ENCODE measurements at places on chromosomes 1 and 21. TPM values are rescaled to one million over a fixed set of nuclear protein-coding genes. Genes with fewer than 3 reads are reported as not detected.

- DNase-seq = no peak
Measured at GRCh38 chr1:167431261-167431908, 86.9 kb downstream of the CD247 start.

The ANKRD35 gene
- 1.6 TPM for total RNA-seq

DNA sequence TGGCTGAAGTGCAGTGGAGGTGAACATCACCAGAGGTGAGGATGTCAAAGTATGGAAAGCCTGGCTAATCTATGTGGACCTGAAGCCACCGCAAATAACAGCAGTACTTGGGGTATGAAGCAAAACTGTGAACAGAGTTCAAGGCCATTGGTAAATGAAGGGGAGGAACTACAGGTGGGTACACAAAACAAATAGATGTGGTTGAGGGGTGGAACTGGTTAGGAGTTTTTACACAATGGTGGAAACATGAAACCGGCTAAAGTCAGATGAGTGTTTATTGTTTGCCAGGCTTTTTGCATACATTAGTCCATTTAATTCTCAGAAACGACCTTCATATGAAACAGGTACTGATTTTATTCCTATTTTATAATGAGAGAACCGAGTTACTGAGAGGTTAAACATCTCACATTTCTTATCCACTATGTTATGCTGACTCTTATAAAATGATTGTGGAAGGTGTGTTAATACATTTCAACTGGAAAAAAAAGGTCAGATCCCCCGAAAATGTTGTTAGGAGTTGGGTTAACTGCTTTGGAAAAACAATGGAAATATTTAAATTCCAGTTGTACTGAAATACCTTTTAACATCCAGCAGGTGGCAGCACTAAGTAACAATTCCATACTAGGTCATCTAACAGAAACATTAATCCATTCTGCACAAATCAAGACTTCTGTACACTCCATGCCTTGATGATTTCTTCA is 44.3 kb upstream of the GTF2B start:
- no peak for DNase-seq

The FAM167B gene
- total RNA-seq = 65.9 TPM

GRCh38 chr1:5744911-5745799 is 247.1 kb downstream of the NPHP4 start:
- peak; percentile 59 for DNase-seq

DNA sequence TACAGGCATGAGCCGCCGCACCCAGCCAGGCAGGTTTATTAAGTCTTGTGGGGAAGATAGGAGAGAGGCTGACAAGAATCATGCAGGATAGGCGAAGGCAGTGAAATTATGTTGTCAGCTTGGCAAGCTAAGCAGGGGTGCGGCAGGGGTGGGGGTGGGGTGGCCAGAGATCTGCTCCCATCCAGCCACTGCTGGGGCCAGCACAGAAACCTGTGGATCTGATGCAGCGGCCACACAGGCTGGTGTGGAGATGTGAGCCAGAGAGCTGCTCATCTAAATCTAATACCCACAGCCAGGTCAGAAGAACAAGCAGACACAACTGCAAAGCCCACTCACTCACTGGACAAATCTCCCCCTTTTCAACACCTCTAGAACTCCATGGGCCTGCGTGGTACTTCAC is 68.7 kb downstream of the KCTD3 start:
- DNase-seq = no peak

DNA sequence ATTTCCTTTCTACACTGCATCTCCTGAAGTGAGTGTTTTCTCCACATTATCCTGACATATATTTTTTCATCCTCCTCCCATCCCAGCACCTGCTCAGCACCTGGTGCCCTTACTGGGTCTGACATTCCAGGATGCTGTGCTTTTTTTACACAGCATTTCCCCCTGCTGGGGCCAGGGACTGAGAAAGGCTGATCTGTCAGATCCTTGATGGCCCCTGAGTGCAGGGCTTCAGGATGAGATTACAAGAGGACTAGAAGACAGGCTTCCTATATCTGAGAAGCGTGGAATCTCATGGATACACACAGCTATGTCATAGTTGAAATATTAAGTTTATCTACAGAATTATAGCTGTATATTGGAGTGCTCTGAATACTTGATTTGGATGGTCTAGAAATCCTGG is 24.4 kb downstream of the RCAN1 start:
- DNase-seq = no peak

The ANGPTL7 gene
- 1.1 TPM for total RNA-seq

- no peak for DNase-seq
Measured at GRCh38 chr1:8078176-8078671, 52.1 kb upstream of the ERRFI1 start.
